Kidney (tissue), 22 donors: ENCODE measurements at places on chromosomes 2 and 18.

GRCh38 chr2:27060323-27060722, 8.9 kb downstream of the AGBL5 start:
- peaks cover 3% of the 10 kb centered on the region for H3K36me3 ChIP-seq
- no peak overlapping the region for H3K27ac ChIP-seq
- DNase-seq = no peak

- H3K4me3 ChIP-seq = peak overlapping the region; percentile 71
- H3K4me1 ChIP-seq = peaks cover 20% of the 10 kb centered on the region
- peaks cover 16% of the 10 kb centered on the region for H3K27me3 ChIP-seq
- no peaks in the 10 kb centered on the region for H3K36me3 ChIP-seq
- no peak for DNase-seq
These were observed 2.7 kb upstream of the LRP2 start for GRCh38 chr2:169365029-169365480.

GRCh38 chr2:51258301-51258700, 226.4 kb upstream of the NRXN1 start:
- H3K4me3 ChIP-seq = no peak overlapping the region
- no peaks in the 10 kb centered on the region for H3K27me3 ChIP-seq
- H3K36me3 ChIP-seq = no peaks in the 10 kb centered on the region
- DNase-seq = no peak
- no peaks in the 10 kb centered on the region for H3K4me1 ChIP-seq

DNA sequence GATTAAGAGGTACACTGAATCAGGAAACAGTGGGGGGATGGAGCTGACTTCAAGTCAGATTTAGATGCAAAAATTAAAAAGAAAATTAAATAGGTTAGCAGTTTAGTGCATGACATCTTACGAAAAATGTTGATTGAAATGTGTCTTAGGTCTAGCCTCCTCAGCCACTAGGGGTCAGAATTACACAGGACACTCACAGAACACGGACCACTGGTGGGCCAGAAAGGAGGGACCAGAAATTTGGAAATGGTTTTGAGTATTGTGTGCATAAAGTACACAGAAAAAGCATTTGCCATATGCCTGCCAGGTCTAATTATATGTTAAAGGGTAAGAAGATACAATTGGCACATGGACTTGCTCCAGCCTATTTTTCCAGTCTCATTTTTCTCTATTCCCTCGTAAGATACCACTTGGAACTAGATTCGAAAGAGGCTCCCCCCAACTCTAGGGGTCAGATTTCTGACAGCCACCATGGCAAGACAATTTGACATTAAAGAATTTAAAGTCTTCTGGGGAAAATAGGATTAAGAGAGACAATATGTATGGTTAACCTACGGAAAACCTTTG, 550.2 kb upstream of the SETBP1 start:
- DNase-seq = peak; percentile 68
- H3K4me3 ChIP-seq = no peak overlapping the region
- no peaks in the 10 kb centered on the region for H3K36me3 ChIP-seq
- H3K27ac ChIP-seq = no peak overlapping the region

DNA sequence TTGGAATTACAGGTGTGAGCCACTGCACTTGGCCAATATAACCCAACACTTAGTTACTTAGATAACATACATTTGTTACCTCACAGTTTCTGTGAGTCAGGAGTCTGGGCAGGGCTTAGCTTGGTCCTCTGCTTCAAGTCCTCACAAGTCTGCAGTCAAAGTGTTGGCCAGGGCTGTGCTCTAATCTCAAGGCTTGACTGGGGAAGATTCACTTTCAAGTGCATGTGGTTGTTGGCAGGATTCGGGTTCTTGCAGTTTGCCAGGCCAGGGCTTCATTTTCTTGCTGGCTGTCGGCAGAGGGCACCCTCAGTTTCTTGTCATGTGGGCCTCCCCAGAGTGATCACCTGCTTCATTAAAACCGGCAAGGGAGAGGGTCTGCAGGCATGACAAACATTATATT, 103.7 kb downstream of the SLC4A3 start:
- H3K4me1 ChIP-seq = no peaks in the 10 kb centered on the region
- no peaks in the 10 kb centered on the region for H3K36me3 ChIP-seq
- no peak overlapping the region for H3K27ac ChIP-seq
- no peak for DNase-seq
- H3K27me3 ChIP-seq = no peaks in the 10 kb centered on the region

- no peaks in the 10 kb centered on the region for H3K27me3 ChIP-seq
- DNase-seq = peak; percentile 33
- H3K27ac ChIP-seq = no peak overlapping the region
- no peaks in the 10 kb centered on the region for H3K36me3 ChIP-seq
- no peak overlapping the region for H3K4me3 ChIP-seq
These were observed 2.5 kb upstream of the MREG start for GRCh38 chr2:216015722-216016464.

DNA sequence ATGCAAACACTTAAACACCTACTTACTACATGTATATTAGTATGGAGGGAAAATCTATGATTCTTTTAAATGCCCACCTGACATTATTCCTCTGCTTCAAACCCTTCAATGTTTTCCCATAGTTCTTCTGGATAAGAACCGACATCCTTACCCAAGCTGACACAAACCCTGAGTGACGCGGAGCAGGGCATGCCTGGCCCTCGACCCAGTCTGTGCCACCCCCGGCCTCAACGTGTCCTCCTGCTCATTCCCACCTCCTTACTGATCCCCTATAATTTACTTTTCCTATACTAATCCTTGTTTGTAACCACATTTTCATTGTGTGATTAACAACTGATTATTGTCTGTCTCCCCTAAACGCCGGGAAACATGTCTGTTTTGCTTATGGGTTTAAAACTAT, 17.5 kb downstream of the KIDINS220 start:
- H3K4me1 ChIP-seq = no peaks in the 10 kb centered on the region
- peaks cover 23% of the 10 kb centered on the region for H3K36me3 ChIP-seq
- no peak overlapping the region for H3K4me3 ChIP-seq
- DNase-seq = no peak
- H3K27me3 ChIP-seq = no peaks in the 10 kb centered on the region

- no peak overlapping the region for H3K4me3 ChIP-seq
- DNase-seq = no peak
- no peaks in the 10 kb centered on the region for H3K36me3 ChIP-seq
- no peaks in the 10 kb centered on the region for H3K4me1 ChIP-seq
- H3K27ac ChIP-seq = peak overlapping the region; percentile 23
These were observed 2.6 kb downstream of the DYSF start for GRCh38 chr2:71455741-71456569.

DNA sequence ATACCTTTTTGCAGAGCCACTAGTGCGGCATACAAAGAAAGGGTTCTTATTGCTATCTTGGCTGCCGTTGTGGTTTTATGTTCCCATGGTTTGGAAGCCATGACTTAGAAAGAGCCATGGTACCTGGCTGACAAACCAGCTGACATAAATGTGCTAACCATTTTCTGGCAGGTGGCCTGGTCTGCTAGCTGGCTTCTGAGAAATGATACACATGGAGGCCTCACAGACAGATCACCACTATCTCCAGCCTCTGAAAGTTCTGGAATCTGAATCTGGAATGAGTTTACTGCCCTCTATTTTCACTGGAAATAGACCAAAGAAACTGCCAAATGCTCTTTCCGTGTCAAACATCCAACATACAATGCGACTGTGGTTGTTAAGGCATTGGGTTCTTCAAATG, 123.7 kb downstream of the QPCT start:
- H3K27ac ChIP-seq = no peak overlapping the region
- H3K36me3 ChIP-seq = no peaks in the 10 kb centered on the region
- DNase-seq = no peak
- no peak overlapping the region for H3K4me3 ChIP-seq

- no peaks in the 10 kb centered on the region for H3K27me3 ChIP-seq
- H3K4me3 ChIP-seq = no peak overlapping the region
- no peak overlapping the region for H3K27ac ChIP-seq
- H3K4me1 ChIP-seq = no peaks in the 10 kb centered on the region
These were observed 32.1 kb downstream of the PSMD1 start for GRCh38 chr2:231088754-231089153.

DNA sequence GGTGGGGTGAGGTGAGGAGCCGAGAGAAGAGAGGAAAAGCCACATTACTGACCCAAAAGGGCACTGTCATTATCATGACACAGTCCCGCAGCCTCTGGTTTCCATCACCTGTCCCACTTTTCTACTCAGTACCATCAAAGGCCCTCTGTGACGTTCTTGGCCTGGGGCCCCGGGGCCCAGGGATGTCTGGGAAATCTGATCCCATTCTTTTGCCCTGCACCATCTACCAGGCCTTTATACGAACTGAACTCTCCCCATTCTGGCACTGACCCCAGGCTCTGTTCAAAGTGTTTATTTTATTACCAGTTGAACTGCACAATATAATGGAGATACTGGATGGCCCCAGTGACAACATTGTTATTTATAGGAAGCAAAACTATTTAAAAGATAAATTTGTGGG, 89.1 kb downstream of the COL6A3 start:
- no peak for DNase-seq
- H3K36me3 ChIP-seq = no peaks in the 10 kb centered on the region
- H3K4me1 ChIP-seq = peaks cover 4% of the 10 kb centered on the region
- H3K27ac ChIP-seq = no peak overlapping the region
- H3K27me3 ChIP-seq = no peaks in the 10 kb centered on the region

DNA sequence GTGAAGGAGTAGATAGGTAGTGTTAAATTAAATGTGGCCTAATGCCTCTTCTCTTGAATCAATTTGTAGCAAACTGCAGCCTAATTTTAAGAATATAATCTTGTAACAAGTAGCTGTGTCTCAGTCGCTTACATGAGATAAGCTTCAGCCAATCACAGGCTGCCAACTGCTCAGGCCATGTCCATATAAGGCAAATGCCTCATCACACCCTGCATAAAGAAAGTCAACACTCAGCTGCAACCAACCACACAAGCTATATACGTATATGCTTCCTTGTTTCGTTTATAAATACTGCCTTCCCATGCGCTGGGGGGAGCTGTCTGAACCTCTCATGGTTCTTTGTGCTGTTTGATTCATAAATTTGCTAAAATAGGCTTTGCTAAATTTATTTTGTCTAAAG, 476.3 kb downstream of the TRIB2 start:
- H3K36me3 ChIP-seq = no peaks in the 10 kb centered on the region
- H3K27ac ChIP-seq = no peak overlapping the region
- no peaks in the 10 kb centered on the region for H3K27me3 ChIP-seq
- no peak for DNase-seq
- no peaks in the 10 kb centered on the region for H3K4me1 ChIP-seq

DNA sequence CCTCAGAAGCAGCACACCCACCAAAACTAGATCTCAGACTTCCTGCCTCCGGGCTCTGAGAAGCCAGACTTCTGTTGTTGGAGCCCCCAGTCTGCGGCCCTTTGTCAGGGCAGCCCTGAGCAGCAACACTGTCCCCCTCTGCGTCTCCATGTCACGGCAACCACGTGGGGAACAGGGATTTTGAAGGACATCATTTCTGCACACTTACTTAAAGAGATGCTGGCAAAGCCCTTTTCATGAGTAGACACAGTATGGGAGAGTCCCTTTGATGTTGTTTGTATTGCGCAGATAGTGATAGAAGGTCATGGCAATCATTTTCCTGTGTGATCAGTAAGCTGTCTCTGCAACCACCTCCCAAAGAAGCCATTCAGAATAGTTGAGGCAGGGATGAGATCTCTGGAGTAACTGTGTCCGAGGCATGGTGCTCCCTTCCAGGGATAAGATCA, 69.1 kb upstream of the ID2 start:
- H3K27ac ChIP-seq = no peak overlapping the region
- H3K4me1 ChIP-seq = no peaks in the 10 kb centered on the region
- no peak for DNase-seq
- no peak overlapping the region for H3K4me3 ChIP-seq
- H3K27me3 ChIP-seq = no peaks in the 10 kb centered on the region
- no peaks in the 10 kb centered on the region for H3K36me3 ChIP-seq

DNA sequence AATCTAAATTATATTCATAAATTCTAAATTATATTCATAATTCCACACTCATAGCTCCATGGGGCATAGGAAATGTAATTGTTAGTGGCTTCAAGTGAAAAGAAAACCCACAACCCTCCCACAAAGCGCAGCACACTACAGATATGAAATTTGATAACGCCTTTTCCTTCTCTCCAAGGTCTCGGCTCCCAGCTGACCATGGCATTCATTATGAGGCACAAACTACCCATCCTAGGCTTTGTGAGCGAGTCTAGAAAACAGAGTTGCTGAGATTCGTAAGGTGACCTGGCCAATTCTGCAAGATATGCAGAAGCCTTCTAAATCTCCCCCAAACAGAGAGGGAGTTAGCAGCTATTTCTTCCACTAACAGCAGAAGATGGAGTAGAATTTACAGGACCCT, 5.4 kb downstream of the NPPC start:
- no peak overlapping the region for H3K4me3 ChIP-seq
- no peaks in the 10 kb centered on the region for H3K4me1 ChIP-seq
- peaks cover 16% of the 10 kb centered on the region for H3K27me3 ChIP-seq
- no peaks in the 10 kb centered on the region for H3K36me3 ChIP-seq
- DNase-seq = peak; percentile 3

DNA sequence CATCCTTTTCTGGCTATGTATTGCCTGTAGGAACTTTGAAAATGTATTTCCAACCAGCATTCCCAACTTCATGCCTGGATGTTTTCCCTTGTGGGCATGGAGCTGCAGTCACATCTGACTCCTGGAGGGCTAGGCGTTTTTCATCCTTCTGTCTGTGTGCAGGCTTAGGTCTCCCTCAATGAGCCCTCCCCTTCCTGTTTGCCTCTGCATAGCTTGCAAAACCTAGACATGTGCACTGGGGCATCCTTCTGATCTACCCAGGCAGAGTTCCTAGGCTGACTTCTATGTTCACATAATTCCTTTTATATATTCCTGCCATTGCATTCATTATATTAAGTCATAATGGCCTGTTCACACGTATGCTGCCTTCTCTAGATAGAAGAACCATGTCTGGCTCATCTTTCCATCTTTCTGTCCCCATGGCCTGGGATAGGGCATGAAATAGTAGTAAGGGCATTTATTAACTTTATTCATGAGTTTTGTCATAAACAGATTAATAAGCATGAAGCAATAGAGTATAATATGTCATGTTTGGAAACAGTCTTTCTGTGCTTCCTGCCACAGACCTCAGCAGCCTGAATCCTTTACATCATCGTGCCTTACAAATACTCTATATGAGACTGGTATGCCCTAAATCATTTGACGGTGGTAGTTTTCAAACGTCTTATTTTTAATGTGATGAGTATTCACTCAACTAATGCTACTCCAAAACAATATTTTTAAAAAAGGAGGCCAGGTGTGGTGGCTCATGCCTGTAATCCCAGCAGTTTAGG, 195.6 kb downstream of the TGIF1 start:
- no peaks in the 10 kb centered on the region for H3K36me3 ChIP-seq
- no peak overlapping the region for H3K27ac ChIP-seq

GRCh38 chr18:76986406-76986805, 146.2 kb downstream of the MBP start:
- H3K4me3 ChIP-seq = no peak overlapping the region
- no peak for DNase-seq
- H3K36me3 ChIP-seq = no peaks in the 10 kb centered on the region
- no peaks in the 10 kb centered on the region for H3K27me3 ChIP-seq
- H3K27ac ChIP-seq = no peak overlapping the region

GRCh38 chr2:26503231-26503880, 25.4 kb upstream of the OTOF start:
- H3K27ac ChIP-seq = no peak overlapping the region
- H3K36me3 ChIP-seq = no peaks in the 10 kb centered on the region
- H3K27me3 ChIP-seq = no peaks in the 10 kb centered on the region
- peak; percentile 91 for DNase-seq
- no peaks in the 10 kb centered on the region for H3K4me1 ChIP-seq

GRCh38 chr2:54404270-54404669, 51.9 kb upstream of the SPTBN1 start:
- H3K4me3 ChIP-seq = no peak overlapping the region
- H3K36me3 ChIP-seq = no peaks in the 10 kb centered on the region
- no peak for DNase-seq
- H3K4me1 ChIP-seq = no peaks in the 10 kb centered on the region
- H3K27me3 ChIP-seq = no peaks in the 10 kb centered on the region
